NCI-H1417 (cell line): ENCODE measurements at places on chromosomes 6 and 20.

DNA sequence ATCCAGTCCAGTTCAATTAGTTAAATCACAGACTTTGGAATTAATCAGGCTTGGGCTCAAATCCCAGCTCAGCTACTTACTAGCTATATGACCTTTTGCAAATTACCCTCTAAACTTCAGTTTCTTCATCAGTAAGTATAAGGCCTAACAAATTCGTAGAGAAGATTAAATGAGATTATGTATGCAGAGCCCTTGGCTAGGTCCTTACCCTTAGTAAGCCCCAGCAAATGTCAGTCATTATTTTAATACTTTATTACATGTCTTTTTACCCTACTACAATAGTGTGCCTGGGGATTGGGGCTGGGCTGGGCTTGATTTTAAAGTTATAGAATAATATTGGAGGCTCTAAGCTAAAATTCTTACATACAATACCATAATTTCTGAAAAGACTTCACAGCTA lies 326.1 kb upstream of the PREP start:
- DNase-seq: no peak

DNA sequence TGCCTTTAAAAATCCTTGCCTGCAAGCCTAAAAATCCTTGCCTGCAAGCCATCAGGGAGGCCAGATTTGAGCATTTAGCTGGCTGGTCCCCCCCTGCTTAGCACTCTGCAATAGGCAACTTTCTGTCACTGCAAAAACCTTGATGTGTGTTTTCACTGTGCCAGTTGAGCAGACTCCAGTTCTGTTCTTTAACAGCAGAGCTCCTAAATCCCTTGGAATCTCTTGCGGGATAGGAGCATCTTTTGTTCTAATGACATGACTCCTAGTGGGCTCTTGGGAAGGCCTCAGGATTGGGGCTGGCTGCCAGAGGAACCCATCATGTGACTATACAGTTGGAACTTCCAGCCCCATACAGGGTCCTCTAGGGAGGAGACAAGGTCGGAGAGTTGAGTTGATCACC lies 50.4 kb downstream of the FAM184A start:
- no peak for DNase-seq

GRCh38 chr6:136051140-136051775 lies 198.9 kb downstream of the MTFR2 start:
- DNase-seq: no peak

DNA sequence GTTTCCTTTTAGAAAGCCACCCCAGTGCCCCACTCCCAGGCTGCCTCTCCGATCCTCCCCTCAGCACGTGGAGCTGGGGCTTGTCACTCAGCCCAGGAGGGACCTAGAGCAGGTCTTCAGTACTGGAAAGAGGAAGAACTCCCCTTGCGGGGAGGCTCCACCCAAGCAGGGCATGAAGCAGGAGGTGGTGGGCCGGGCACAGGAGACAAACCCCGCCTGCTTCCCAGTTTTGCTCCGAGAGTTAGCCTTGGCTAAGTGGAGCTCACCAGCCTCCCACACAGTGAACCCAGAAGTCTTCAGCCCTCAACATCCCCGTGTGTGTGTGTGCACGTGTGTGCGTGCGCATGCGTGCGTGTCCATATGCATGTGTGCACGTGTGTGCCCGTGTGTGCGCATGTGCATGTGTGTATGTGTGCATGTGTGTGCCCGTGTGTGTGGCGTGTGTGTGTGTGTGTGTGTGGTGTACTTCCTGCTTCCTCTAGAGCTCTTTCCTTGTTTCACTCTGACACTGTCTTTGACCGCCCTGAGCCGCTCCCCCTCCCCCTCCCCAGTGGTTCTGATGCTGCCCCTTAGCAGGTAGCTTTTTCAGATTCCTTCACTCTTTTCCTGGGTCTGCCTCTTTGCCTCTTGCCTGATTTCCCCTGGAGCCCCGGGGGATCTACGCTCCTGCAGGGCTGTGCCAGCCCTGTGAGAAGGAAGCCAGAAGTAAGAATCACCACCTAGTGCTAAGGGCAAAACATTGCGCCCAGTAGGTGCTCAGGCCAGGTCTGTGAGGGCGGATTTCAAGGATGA lies 239.8 kb downstream of the CDC5L start:
- DNase-seq: no peak

DNA sequence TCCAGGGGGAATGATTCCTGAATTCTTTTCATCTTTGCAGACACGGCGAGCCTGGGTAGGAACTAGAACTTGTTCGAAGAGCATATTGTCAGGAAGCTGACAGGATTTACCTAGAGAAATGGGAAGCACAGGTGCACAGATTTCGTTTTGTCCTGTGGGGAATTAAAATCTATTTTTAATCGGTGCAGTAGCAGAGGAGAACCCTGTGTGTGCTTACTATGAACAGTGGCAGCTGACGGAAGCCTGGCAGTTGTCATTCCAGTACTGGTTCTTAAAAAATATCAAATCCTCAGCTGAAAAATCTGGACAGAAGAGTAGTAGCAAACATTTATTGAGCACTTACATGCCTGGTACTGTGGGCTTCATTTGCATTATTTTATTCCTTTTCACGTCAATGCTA lies 609.0 kb downstream of the QKI start:
- DNase-seq: no peak

DNA sequence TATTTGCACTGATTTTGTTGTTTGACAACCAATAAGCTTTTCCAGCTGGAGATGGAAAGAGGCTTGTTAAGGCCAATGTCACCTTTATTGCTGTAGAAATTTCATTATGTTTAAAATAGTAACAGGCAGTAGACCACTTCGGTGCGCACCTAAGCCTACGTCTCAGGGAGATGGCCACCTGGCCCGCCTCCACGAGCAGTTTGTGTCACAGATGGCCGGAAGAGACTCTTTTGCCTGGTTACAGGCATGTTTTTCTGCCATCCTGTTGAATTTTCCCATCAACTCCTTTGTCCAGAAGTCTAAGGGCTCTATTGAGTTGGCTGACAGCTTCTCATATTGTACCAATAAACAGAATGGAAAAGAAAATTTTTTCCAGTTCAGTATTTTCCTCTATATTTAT lies 51.0 kb downstream of the SLC9A8 start:
- DNase-seq: no peak

- peak; percentile 84 for DNase-seq
These were observed 259.1 kb downstream of the HDGFL1 start for GRCh38 chr6:22828179-22829062.

DNA sequence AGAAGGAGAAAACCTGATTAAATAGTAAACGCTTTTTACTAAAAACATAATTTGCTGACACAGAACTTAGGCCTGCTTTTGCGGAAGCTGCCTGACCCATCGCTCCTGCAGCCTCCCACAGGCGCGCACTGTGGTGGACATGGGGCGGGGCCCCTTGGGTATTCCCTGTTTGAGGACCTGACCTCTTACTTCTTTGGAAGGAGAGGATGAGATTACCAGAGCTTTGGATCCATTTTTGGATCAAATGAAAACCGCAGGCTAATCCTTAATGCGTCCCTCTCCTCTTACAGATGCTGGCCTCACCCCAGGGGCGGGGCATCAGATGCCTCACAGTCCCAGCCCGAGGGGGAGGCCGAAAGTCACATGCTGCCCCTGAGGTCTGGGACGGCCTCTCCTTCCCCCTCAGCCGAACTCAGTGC lies 151.0 kb downstream of the SCML4 start:
- DNase-seq: no peak

DNA sequence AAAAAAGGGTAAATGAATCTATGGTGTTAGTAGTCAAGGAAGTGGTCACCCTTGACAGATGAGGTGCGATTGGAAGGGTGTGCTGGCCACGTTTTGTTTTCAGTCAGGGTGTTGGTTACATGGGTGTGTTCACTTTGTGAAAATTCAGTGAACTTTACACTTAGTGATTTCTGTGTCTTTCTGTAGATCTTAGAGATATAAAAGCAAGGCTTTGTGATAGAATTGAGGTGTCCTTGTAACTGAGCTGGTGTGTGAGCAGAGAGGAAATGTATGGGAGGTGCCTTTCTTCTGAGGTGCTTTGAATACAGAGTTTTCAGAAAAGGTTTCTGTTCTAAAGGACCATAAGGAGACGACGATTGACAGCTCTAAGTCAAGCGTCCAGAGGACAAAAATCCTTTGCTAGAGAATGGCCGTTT lies 90.5 kb downstream of the SAMD3 start:
- DNase-seq: no peak

DNA sequence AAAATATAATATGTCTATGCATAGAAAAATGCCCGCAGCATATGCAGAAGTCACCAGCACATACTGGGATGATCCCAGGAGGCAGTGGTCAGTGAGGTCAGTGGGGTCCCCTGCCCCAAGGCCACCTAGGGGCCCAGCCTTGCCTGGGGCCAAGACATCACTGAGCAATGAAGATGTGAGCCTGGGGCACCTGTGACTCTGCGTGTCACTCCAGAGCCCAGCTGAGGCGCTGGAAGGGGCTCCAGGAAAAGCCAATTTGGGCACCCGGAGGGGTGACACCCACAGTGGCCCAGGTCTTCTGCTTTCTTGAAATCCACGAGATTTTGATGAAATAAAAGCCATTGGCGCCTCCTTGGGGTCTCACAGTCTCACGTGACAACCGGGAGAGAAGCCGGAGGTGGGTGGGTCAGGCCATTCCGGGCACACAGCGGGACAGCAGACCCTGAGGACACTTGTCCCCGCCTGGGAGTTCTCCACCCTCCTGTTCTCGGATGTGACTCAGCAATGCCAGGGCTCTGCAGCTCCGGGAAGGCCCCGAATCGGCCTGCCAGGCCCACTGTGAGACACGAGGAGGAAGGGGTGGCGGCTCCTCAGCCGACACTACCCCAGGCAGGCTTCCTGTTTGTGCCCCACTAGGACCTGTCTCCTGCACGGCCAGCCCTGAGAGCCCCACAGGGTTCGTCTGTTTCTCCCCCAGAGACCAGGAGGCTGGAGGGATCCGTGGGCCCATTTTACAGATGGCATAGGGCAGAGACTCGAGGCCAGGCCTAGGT lies 24.4 kb upstream of the SLCO4A1 start:
- DNase-seq: no peak

DNA sequence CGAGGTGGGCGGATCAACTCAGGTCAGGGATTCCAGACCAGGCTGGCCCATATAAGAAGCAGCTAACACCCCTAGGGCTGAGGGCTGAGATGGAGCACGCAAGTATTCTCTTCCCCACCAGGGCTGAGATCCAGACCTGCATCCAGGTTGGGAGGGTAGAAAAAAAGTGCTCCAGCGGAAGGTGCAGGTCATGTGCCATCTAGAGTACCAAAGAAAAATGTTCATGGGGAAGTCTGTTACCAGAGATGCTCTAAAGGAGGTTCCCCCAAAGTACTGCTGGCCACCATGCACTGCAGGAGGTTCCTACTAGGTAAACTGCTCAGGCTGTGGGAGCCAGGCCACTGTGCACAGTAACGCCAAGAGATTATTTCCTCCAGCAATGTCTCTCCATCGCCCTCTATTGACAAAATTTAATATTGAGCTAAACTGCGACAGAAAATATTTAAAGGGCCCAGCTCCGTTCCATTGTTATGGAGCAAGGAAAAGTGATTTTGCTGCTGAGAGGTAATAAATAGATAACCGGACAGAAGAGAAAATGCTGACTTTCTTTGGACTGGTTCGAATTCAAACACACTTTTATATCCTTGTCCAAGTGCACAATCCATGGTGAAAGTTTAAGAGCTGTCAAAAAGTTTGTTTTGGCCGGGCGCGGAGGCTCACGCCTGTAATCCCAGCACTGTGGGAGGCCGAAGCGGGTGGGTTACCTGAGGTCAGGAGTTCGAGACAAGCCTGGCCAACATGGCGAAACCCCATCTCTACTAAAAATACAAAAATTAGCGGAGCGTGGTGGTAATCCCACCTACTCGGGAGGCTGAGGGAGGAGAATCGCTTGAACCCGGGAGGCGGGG lies 159.9 kb downstream of the OR2B2 start:
- peak; percentile 84 for DNase-seq

DNA sequence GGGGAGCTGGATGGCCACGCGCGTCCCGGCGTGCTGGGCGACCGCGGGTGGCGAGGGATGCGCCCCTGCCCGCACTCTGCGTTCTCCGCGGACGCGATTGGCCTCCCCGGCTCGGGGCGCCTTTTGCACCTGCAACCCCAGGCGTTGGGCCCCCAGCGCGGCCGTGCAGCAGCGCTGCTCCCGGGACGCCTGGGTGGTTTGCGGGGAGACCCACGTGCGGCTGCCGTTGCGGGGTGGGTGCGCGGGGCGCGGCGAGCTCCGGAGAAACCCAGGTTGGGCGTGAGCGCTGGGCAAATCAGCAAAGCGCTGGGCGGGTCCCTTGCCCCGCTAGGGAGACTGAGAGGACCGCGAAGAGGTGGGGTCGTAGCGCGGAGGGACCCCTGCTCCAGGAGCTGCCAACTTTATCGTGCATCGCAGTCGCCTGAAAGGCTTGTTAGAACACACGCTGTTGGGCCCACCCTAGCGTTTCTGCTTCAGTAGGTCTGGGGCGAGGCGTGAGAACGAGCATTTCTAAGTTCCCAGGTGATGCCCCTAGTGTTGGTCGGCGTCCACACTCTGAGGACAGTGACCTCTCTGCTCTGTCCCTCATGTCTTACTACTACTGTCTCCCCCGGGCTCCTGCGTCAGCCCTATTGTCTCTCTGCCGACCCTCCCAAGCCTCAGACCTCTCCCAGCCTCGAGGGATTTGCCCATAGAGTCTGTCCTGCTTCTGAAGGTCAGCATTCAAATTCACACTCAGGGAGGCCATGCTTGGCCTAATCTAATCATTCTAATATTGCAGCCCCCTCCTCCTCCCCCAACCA lies 538 bp upstream of the ZFP64 start:
- peak; percentile 18 for DNase-seq

GRCh38 chr20:47610247-47610944 lies 108.7 kb downstream of the NCOA3 start:
- no peak for DNase-seq

- no peak for DNase-seq
These were observed 133.8 kb downstream of the PRND start for GRCh38 chr20:4855555-4855954.

DNA sequence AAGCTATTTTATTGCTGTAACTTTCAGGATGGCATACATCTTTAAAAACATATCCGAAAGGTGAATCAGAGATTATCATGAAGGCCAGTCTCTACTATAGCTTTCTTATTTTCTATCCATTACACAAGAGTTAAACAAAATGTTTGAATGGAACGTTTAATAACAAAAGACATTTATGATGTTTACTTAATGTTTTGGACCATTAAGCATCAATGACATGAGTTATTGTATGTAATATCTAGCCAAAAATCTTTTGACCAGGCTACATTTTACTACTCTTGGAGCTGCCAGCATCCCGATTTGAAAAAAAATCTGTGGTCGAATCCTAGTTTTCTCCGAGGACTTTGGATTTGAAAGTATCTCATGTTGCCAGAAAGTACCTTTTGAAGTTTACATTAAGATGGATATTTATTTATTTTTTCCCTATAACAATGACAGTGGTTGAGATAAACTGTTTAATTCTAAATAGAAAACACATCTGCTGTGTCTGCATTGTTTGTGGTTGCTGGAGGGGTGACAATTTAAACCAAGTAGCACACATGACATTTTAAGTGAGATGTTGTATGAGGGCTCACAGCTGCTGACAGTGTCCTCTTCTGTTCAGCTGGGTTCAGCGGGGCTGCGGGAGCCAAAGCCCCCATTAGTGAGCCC lies 293.7 kb upstream of the TCF21 start:
- DNase-seq: peak; percentile 49

DNA sequence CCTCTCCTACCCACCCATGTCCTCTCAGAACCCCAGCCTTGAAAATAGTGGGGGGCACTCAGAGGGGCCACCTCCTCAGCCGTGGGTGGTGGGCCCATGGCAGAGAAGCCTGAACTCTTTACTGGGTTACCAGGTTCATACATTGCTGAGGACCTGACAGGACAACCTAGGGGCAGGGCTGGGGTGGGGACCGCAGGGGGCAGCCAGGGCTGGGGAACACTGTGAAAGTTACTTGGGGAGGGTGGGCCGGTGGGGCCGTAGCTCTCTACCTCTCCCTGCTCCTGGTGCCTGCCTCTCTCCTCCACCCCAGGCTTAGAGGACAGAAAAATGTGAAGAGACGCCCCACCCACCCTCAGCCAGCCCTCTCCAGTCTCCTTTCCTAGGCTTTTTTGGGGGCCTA lies 15.4 kb downstream of the MDFI start:
- DNase-seq: no peak
